DMS 273 treated with DMSO at 0.1 percent for 48 hours (cell line): ENCODE measurements at places on chromosomes 5 and 9.
A peak's percentile ranks its signal among the peaks of the same experiment; 100 is the strongest.

- DNase-seq: no peak
Measured at GRCh38 chr9:36897019-36897418, 137.0 kb downstream of the PAX5 start.

DNA sequence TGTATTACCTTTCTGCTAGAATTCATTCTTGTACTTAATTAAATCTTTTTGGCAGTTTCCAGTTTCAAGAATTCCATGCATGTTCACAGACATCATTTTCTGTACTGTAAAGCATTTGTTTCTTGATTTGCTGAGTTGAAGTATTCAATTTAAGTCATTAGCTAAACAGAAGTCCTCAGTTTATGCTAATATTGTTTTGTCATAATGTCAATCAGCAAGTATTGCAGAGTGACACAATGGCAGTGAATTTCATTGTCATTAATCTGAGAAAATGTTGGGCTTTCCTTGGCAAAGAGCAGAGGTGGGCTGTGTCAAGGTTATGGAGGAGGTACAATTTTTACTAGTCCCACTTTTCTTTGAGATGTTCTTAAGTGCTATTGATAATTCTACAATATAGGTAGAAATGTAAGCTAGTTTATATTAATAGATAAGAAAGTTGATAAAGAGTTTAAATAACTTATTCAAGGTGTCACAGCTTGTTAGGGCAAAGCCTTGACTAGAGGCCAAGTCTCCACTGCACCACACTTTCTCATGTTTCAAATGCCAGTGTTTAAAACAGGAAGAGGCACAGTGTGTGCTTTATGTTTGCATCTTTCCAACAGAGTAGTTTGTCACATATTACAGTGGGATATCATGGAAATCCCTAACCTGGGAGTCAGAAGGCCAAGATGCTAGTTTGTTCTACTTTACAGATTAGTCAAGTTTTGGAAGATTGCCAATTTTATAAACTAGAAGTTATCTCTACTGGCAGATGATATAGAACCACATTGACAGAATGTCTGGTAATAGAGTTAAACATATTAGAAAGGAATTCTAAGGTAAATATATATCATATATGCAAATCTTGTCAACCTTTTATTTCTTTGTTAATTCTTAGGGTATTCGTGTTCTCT lies 56.3 kb downstream of the SLF1 start:
- DNase-seq: peak; percentile 26

GRCh38 chr9:89436963-89437625 lies 60.8 kb downstream of the SEMA4D start:
- DNase-seq: no peak

DNA sequence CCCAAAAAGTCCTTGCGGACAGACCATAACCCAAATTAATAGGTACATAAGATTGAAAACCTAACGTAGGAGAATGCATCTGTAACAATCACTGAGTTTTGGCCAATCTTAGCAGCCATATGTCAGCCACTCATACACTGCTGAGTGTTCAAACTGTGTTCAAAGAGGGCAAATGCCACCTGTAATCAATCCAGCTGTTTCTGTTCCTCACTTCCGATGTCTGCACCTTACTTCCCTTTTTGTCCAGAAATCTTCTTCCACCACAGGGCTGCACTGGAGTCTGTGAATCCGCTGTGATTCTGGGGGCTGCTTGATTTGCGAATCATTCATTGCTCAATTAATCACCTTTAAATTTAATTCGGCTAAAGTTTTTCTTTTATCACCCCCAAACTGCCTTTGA lies 263.9 kb downstream of the ICE1 start:
- DNase-seq: no peak

DNA sequence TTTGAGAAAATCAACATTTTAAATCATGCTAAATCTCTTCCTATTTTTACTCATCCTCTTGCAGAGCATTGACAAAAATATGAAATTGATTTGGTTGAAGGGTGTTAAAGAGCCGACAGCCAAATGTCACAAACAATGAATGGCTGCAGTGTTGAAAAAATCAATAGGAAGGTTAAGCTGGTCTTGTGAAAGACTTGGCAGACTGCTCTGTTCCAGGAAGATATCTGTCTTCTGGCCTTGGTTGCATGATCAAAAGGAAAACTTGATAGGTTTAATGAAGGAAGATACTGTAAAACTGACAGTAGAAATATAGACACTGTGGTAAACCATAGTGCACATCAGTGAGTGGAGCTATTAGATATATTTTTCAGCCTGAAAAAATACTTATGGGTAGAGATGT lies 103.6 kb downstream of the PBX3 start:
- DNase-seq: no peak

GRCh38 chr5:35284364-35284763 lies 54.1 kb upstream of the PRLR start:
- DNase-seq: no peak

DNA sequence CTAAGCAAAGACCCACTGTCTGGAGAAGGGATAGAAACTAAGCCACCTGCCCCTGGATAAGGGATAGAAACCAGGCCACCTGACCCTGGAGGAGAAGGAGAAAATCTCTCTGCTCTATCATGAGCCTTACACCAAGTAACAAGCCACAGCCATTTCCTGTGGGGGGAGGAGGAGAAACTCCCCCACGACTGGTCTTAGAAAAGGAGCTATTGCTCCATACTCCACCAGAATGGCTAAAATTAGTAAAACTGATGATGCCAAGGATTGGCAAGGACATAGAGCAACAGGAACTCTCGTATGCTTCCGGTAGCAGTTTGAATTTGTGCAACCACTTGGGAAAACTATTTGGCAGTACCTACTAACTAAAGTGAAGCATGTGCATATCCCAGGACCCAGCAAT lies 70.8 kb downstream of the ACTL7B start:
- no peak for DNase-seq

DNA sequence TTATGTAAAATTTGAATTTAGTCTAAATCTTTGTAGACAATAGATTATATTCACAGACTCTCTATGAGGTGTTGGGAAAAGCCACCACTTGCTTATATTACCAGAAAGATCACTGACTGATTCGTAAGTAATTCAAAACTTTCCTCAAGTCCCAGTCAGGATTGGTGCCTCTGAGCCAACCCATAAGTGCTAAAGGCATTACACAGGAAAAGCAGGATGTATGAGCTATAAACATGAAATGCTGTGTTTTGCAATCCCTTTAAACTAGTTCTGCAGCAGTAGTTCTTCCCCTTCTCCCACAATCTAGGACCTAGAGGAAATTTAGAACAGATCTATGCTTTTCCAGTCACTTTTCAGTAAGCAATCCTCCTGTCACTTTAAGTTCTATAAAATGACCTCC lies 48.0 kb downstream of the SHLD3 start:
- no peak for DNase-seq
